Gastrocnemius medialis (tissue), 4 donors: ENCODE measurements at places on chromosomes 6 and 20.

GRCh38 chr20:13485576-13485975 lies 153.2 kb downstream of the TASP1 start:
- no peak for DNase-seq

DNA sequence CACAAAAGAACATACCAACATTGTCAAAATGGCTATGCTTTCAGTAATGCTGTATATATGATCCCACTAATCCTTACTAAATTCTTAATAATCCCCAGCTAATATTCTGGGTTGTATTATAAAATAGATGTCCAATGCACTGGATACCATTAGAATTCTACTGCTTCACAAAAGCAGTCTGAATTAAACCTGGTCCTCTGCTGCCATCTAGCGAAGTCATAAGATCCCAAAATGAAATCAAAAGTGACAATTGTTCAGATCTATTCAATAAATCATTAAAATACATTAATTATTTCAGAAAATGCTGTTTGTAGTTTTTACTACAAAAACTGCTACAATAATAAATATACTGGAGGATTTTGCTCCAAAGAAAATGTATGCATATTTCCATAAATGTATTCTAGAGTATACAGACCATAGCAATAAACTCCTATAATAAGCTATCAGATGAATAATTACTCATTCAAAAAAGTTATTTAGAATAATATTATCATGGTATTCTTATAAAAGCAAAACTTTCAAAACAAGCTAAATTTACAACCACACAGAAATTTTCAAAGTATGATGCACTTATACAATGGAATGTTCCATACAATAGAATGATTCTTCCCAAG lies 92.6 kb downstream of the RNGTT start:
- DNase-seq: no peak

DNA sequence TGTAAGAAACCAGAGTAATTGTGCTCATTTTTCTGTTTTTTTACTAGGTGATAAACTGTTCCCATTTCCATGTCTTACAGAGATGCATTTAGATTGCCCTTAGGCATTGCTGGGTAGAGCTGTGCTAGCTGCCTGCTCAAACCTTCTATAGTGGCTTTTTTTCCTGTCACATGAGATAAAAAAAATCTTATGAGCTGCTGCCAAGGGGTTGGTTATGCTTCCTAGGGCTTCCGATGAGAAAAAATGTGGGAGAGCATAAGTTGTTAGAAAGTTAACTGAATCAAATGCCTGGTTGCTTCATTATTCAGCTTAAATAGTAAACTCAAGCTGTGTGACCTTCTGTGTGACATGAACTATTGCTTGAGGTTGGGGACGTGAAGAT lies 50.0 kb upstream of the NOX3 start:
- no peak for DNase-seq

DNA sequence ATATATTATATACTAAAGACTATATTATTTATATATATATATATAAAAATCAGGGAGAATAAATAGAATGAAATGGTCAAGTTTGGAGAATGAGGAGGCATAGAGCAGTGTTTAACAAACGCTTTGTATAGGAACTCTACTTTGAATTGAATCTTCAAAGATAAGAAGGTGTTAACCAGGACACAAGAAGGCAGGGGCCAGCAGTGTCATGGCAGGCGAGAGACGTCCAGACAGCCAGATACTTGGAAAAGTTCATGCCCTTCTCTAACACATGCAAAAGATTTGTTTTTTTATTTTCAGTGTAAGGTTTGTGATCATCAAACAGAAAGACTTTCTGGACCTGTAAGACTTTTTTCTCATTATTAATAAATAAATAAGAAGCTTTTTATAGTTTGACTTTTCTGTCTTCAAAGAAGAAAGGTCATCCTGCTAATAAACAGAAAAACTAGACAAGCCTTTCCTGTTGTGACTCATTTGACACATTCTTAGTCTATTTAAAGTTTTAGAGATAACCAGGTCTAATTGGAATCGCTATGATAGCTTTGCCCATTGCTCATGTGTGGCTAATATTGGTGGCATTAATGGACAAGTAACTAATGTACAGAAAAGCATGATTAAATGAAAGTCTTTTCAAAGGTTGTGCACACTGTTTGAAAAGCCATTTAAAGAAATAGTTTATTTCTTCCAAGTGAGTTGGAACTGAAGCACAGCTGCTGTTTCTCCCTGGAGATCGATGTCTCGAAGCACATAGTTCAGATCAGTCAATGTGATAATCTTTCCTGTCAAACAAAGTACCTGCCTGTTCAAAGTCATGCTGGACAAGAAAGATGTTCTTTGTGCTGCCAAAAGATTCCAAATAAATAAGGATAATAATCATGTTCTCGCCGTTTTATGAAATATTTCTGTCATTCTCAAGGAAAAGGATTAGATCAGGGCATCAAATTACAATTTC lies 420.4 kb upstream of the OPRM1 start:
- DNase-seq: no peak
